ENCODE measurements at places on chromosomes 2 and 18. TPM values are rescaled to one million over a fixed set of nuclear protein-coding genes. Genes with fewer than 3 reads are reported as not detected.

SLC35F6 gene
- polyA plus RNA-seq = 14.3 TPM

STPG4 gene
- not detected for polyA plus RNA-seq

PRKAG3 gene
- not detected for polyA plus RNA-seq

ERICH2 gene
- 1.1 TPM for polyA plus RNA-seq

LYG1 gene
- polyA plus RNA-seq = 0.36 TPM

NYAP2 gene
- polyA plus RNA-seq = 0.20 TPM

BOLL gene
- polyA plus RNA-seq = not detected

TOGARAM2 gene
- 0.71 TPM for polyA plus RNA-seq

ZDBF2 gene
- polyA plus RNA-seq = 1.1 TPM

DSG1 gene
- polyA plus RNA-seq = 0.05 TPM

TRIM54 gene
- 0.25 TPM for polyA plus RNA-seq
